ENCODE measurements at places on chromosomes 5 and 9.

DNA sequence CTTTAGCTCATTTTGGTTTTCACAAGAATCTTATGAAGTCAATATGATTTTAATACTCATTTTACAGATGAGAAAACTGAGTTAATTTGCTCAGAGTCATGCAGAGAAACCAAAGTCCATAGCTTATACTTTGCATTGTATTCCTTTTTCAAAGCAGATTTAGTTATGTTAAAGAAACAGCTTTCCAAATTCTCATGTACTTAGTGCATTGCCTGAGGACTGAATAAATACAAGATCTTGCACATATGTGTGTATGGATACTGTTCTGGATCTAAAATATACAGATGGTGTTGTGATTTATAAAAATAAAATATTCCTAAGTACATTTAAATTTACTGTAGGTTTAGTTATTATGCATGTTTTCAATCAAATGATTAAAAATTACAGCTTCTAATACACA is 43.5 kb upstream of the CD180 start:
- DNase-seq: no peak

GRCh38 chr5:152297866-152298265 is 107.2 kb downstream of the NMUR2 start:
- no peak for DNase-seq

GRCh38 chr9:98220911-98221310 is 28.5 kb upstream of the CORO2A start:
- DNase-seq: no peak

DNA sequence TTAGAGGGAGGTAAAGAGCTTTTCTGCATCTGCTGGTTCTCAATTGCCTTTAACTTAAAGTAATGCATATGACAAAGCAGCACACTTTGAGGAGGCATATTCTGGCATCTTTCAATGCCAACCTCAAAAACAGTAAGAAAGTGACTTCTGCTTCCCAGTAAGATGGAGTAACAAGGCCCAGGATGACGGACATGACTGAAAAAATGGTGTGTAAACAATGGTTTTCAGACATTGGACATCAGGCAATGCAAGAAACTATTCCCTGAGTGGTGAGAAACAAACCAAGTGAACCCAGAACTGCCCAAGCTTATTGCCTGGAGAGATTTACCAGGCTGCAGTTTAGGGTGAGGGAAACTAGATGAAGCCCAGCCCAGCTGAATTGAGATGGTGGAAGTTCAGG is 39.8 kb upstream of the TTC39B start:
- no peak for DNase-seq

DNA sequence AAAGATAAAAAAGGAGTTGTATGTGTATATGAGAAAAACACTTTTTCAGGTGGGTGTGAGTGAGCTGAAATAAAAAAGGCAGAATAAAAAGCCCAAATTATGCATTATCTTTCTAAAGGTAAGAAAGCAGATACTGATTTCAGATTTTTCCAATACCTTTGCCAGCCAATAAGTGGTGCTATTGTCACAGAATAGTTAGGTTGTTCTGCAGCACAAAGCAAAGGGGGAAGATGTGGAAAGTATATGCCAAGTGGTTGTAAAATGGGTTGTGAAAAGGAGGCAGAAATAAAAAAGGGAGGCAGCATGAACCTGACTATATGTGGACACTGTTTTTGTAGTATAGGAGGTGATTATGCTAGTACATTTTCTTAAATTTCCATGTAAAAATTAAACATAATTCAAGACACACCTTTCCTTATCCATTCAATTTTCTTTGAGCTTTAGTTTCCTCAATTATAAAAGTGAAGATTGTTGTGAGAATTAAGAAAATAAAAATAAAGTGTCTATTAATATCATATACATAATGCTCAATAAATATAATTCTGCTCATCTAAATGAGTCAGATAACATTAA is 106.7 kb downstream of the SMIM15 start:
- DNase-seq: peak; percentile 58

DNA sequence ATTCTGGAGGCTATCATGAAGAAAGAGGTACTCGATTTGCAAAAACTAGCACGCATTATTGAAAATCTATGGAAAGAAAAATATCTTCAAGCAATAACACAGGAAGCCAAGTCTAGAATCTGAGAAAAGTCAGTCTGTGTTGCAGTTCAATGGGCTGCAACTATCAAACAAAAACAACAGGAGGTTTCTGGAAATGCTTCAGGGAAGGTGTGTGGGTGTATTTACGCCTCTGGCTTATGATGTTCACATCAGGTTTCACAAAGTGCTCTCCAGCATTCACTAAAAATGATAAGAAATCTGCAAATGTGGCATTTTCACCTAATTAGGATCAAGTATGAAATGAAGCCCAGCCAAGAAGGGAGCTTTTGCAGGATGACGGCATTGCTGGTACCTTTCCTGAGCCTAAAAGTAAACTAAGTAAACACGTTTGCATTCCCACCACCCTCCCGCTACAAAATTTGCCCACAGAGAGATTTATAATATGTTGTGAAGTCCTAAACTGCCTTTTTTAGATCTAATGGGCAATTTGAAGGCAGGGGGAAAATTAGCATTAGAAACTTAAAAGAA is 146.4 kb downstream of the GABRB2 start:
- no peak for DNase-seq

- no peak for DNase-seq
Measured at GRCh38 chr5:158970121-158970520, 129.6 kb downstream of the EBF1 start.

GRCh38 chr5:10712574-10713366 is 48.3 kb downstream of the DAP start:
- no peak for DNase-seq

- DNase-seq: no peak
Measured at GRCh38 chr9:95181226-95181818, 136.2 kb downstream of the FANCC start.

- DNase-seq: no peak
Measured at GRCh38 chr5:31193116-31193515, 370 bp upstream of the CDH6 start.

GRCh38 chr5:124054564-124054963 is 542.6 kb downstream of the CSNK1G3 start:
- no peak for DNase-seq

DNA sequence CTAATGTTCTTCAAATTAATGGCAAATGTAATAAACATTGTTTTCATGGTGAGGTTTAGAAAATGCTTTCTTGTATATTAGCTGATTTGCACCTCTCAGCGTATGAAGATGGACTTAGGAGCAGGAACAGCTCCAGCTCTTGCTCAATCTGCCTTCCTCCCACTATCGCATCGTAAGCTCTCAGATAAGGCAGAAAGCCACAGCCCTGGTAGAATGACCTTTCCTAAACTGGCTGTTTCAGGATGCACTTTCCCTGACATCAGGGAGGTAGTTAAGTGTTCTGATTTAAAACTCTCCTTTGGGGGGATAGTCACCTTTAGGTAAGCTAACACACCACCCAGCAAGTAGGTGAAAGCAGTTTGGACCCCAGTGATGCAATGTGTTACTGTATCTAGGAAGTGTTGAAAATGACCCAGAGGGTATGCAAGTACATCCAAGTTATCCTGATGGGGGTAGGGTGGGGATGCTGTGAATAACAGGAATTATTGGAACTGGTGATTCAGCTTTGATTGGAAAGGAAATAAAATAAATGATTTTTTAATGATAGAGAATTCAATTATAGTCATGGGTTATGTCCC is 72.3 kb downstream of the LMNB1 start:
- DNase-seq: no peak

- no peak for DNase-seq
Measured at GRCh38 chr9:75464726-75465125, 376.4 kb downstream of the OSTF1 start.

- no peak for DNase-seq
Measured at GRCh38 chr5:16169550-16169949, 10.0 kb downstream of the MARCHF11 start.

GRCh38 chr5:104594850-104595249 is 1032.3 kb upstream of the NUDT12 start:
- DNase-seq: no peak

DNA sequence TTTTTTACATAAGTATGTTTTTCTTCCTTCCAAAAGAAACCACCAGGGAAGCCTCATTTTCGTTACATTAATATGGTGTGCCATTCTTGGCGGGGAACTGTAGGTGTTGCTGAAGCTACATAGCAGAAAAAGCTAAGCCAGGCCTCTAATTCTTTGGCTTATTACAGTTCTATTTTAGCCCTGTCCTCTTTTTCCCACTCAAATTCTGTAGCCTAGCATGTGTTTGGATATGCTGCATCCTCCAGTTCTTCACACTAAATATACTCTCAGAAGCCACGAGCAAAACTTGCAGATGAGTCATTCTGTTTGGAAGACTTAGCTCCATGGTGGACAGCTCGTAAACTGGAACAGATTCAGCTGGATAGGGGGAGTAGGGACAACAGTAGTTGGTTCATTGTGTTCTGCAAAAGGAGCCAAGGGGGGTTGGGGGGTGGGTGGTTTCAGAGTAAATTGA is 369.4 kb downstream of the TMEM161B start:
- peak; percentile 1 for DNase-seq

GRCh38 chr9:2193552-2193951 is 178.4 kb downstream of the SMARCA2 start:
- no peak for DNase-seq

GRCh38 chr9:37921546-37922300 is 17.8 kb upstream of the SLC25A51 start:
- DNase-seq: no peak

- no peak for DNase-seq
Measured at GRCh38 chr5:83839256-83839655, 118.6 kb upstream of the HAPLN1 start.

DNA sequence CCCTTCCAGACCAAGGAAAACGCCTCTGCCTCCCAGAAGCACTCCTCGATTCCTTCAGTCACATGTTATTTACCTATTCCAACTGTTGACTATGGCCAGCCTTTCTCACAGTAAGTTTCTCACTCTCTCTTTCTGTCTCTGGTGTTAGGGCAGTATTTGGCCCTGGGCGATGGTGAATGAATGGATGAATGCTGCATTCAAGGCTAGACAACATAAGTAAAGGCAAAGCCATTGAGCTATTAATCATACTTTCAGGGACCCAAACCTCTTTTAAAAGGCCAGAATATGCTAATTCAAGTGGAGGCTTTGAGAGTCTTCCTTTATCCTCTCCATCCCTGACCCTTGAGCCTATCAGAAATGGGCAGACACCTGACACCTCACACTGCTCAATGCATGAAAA is 78.5 kb downstream of the SEC61B start:
- no peak for DNase-seq

DNA sequence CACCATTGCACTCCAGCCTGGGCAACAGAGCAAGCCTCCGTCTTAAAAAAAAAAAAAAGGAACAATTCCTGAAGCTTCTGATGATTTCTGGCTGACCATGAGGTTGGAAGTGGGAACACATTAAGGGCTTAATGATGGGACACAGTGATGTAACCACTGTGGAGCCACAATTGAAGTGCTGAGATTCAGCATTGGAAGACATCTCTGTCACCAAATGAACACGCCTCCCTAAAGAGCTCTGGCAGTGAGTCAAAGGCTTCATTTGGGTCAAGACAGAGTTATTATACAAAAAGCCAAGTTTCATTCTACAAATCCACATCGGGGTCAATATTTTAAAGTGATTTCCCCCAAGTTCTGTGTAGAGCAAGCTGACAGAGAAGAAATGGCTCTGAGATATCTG is 4.5 kb upstream of the S1PR3 start:
- DNase-seq: no peak

- peak; percentile 63 for DNase-seq
Measured at GRCh38 chr9:34701023-34701768, 8.7 kb downstream of the CCL21 start.

DNA sequence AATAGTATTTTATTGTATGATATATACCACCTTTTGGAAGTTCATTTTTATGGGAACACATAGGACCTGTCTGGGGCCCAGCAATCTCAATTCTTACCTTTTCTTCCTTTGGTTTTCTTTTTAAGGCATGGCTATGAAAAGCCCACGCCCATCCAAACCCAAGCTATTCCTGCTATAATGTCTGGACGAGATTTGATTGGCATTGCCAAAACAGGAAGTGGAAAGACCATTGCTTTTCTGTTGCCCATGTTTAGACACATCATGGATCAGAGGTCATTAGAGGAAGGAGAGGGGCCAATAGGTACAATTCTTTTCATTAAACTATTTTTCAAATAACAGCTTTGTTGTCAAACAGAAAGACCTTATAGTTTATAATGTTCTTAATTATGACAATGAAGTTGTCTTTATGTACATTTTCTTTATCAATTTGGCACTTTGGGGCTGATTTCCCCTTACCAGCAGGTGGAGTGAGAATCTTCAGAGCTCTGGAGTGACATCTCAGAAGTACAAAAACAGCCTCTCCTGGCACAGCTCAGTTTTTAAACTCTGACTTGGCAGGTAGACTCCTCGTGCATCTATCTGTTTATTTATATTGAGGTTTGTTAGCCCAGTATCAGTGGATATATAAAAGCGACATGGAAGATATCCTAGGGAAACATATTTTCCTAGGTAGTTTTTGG is 25.8 kb downstream of the DDX46 start:
- DNase-seq: no peak

GRCh38 chr5:67417839-67418238 is 221.2 kb upstream of the CD180 start:
- DNase-seq: no peak

GRCh38 chr5:59773294-59773693 is 120.2 kb downstream of the PDE4D start:
- peak; percentile 46 for DNase-seq

GRCh38 chr5:36447776-36448175 is 146.1 kb upstream of the RANBP3L start:
- no peak for DNase-seq

- DNase-seq: peak; percentile 1
Measured at GRCh38 chr5:76402251-76402885, 717 bp upstream of the IQGAP2 start.

DNA sequence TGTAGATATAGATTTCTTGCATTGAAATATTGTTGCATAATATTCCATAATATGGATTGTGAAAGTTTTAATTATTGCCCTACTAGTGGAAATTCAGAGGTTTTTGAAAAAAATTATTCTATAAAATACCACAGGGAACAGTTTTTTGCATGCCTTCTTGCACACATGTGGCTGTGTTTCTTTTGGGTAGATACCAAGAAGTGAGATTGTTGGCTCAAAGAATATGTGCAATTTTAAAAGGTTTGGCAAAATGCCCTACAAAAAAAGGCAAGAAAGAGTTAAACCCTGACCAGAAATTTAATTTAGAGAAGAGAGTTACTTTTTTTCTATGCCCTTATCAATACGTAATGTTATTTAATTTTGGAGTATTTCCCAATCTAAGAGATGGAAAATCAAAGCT is 270.8 kb upstream of the DAPK1 start:
- no peak for DNase-seq

- DNase-seq: no peak
Measured at GRCh38 chr5:159576902-159577301, 246.6 kb upstream of the IL12B start.

- DNase-seq: no peak
Measured at GRCh38 chr9:20070336-20070735, 281.5 kb upstream of the SLC24A2 start.

GRCh38 chr9:134526584-134527477 is 114.8 kb upstream of the COL5A1 start:
- peak; percentile 25 for DNase-seq
